ENCODE measurements at places on chromosomes 5 and 9.

DNA sequence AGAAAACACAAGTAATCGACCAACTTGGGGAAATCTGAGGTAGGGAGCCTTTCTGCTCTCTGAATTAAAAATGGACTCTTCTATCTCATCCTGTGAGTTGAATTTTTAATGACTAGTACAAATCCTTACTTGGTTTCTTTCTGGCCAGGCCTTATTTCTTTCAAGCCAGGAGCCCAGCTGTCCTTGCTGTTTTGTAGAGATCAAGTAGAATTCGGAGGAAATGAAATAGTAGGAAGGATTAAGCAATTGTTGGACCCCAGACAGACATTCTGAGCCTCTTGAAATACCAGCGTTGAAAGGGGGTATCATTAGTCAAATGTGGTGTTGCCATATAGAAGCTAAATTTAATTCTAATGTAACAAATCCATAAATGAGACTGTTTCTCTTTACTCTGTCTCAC, 53.7 kb upstream of the SMIM15 start:
- no peak for DNase-seq

GRCh38 chr5:93673316-93673954, 68.0 kb downstream of the POU5F2 start:
- DNase-seq = no peak

DNA sequence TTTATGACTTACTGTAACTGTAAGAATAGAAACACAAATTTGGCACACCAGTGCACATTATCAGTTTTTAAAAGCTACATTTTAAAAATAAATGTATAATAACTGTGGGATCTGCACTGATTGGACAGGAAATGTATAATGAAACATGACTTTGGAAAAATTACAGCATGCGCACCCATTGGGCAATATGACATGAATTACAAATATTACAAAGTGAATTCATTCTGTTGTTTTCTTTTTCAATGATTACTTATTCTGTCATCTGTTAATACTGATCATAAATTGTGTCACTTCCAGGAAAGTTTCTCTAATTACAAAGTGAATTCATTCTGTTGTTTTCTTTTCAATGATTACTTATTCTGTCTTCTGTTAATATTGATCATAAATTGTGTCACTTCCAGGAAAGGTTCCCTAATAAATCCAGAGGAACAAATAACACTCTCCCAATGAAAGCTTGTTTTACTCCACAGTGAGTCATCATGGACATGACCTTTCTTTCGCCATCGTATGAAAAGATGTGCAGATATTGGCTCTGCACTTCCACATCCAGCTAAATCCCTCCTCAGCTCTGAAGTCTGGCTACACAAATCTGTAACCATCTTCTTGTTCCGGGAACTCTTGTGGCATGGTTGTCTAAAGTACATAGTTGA, 297.0 kb upstream of the HAPLN1 start:
- peak; percentile 69 for DNase-seq

DNA sequence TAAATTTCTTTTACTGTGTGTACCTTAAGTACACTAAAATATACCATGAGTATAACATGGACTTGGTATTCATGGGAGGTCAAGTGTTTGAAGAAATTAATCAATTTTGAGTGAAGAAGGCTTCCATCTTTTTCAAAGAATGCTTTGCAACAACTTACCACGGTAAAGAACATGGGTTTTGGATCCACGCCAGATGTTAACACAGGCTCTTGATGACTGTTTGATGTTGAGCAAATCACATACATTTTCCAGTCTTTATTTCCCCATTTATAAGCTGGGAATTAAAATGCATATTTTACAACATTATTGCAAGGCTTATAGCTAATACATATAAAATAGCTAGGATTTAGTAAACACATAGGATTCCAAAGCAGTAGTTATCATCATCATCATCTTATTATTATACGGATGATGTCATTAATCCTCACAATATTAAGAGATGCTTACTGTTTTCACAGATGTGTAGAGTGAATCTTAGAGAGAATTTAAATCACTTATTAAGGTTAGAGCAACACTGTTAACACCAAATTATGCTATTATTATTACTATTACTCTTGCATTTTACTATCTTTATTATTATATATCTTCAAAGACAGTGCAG, 362.0 kb downstream of the PRELID2 start:
- peak; percentile 84 for DNase-seq

- DNase-seq = no peak
These were observed 5.8 kb downstream of the POU4F3 start for GRCh38 chr5:146344155-146345118.

- DNase-seq = peak; percentile 28
These were observed 49.0 kb downstream of the SPTLC1 start for GRCh38 chr9:92066168-92066567.

DNA sequence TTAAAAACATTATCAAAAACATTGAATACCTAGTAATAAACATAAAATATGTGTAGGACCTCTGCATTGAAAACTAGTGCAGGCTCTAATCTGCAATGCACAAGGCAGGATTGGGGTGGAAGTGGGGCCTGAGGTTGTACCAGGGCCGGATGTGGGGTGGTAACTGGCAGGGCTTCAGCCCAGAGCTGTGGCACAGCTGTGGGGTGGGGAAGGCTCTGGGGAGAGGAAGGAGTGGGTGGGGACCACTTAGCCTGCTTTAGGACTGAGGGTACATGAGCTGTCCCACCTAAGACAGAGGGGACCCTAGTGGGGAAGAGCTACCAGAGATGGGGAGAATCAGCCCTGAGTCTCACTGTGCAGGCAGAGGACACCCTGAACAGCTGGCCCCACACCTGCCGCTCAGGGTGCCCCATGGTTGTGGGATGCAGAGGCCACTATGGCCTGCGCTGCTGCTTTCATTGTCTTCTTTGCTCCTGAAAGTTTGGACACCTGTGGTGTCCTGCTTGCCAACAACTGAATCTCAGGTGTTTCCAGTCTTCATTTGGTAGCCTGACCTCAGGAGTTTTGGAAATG, 311.4 kb downstream of the TLE4 start:
- DNase-seq = no peak

GRCh38 chr5:99023330-99023729, 94.5 kb upstream of the CHD1 start:
- no peak for DNase-seq

- DNase-seq = peak; percentile 0
These were observed 263.6 kb upstream of the PCSK5 start for GRCh38 chr9:75626860-75627259.

DNA sequence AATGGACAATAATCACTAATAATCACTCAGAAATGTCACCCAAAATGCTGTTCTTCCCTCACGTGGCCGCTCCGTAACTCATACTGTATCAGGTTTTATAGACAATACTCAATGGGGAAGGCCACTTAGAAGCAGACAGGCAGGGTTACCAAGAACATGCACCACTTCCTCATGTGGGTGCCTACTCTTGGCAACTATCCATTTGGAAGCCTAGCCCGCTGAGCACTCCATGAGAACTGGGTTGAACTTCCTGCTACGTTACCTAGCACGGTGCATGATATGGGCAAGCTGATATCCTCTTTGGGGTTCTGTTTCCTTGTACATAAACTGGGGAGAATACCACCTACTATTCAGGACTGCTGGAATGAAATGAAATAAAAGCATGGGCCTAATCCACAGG, 14.3 kb downstream of the DAP start:
- DNase-seq = no peak

GRCh38 chr9:5799314-5799713, 33.6 kb downstream of the ERMP1 start:
- peak; percentile 68 for DNase-seq

DNA sequence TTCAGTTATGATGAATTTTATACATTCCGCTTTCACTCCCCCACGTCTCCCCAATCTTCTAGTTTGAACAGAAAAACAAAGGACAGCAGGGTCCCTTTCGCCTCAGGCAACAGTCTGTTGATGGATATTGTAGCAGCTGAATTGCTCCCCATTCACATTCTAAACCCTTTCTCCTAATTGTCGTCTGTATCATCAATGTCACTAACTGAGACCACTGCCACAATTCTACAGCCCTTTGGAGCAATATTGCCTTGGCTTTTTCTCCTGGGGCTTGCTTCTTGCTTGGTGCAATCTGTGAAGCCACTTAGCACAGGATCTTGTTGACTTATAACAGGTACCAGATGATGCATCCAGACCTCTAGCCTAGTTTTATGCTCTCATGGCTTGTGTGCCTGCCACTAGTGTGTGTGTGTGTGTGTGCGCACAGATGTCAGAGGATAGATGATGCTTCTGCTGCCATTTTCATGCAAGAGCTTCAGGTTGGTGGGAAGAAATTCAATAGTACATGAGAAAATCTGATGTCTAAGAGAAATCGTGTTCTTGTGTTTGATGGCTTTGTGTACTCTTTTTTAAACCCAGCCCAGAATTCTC, 195.2 kb upstream of the ISL1 start:
- no peak for DNase-seq

- DNase-seq = no peak
These were observed 89.2 kb downstream of the HTR4 start for GRCh38 chr5:148565148-148565547.

DNA sequence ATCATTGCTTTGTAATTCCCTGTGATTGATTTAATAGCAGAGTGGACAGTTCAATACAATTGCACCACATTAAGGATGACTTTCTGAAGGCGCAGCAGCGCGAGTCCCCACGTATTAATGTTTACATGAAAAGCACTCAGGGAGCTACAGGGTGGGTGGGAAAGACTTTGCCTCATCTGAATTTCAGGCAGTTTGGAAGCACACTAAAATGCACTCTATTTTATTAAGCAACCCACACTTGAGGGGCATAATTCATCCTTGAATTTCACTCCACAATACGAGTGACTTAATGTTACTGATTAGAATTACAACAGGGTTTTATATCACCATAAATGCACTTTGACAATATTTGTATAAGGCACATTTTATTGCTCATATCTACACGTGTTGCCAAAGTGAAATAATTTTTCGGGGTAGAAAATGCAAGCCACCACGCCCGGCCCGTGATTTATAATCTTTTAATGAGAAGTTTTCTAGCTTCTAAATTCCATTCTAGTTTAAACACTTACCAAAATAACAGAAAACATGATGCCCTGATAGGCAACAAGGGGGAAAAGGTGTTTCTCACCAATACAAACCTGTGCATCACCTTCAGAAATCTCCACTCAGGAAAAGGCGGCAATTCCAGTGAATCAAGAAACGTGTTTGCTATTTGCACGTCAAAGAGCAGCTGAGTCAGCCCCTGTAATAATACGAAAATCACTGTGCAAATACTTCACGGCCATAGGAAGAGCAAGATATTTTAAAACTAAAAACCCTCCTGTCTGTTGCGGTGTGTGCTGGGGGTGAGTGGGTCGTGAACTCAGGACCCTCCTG, 40.5 kb downstream of the IRX4 start:
- DNase-seq = no peak

- no peak for DNase-seq
These were observed 6.0 kb upstream of the RXRA start for GRCh38 chr9:134320126-134320867.

DNA sequence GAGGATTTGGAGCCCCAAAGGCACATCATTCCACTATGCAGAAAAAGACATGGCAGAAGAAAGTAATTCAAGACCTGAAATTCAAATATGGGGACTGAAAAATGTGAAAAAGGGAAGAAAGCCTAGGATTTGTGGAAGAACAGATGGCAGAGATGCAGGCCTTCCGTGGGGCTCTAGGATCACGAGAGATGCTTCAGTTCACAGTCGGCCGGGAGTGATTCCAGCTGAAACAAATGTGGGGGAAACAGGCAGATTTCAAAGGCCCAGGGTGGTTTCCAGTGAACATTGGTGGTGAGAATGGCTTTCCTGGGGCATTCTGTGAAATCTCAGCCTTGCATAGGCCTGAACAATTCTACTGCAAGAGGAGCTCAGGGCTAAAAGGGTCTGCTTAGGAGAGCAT, 34.6 kb upstream of the ZFR start:
- no peak for DNase-seq

DNA sequence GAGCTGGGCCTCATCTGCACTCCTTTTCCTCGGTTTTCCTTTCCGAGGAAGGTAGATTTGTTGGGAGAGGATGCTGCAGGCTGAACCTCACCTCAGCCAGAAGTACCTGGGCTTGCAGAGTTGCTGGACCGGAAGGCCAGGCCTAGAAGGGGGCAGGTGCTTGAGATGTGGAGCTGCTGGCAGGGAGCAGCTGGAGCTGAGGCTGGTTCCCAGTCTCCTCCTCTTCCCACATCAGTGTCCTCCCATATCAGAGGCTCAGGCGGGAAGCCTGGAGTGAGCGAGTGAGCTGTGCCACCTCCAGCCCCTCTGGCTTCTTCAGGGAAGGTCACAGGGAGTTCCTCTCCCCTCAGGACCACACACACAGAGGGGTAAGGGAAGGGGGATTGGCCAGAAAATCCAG, 259.4 kb downstream of the GADD45G start:
- no peak for DNase-seq

GRCh38 chr5:156556666-156557406, 229.9 kb downstream of the SGCD start:
- DNase-seq = no peak

DNA sequence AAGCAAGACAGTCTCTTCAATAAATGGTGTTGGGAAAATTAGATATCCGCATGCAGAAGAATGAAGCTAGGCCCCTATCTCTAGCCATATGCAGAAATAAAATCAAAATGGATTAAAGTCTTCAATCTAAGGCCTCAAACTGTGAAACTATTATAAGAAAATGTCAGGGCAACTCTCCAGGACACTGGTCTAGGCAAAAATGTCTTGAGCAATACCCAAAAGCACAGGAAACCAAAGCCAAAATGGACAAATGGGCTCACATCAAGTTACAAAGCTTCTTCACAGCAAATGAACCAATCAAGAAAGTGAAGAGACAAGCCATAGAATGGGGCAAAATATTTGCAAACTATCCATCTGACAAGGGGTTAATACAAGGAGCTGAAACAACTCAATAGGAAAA, 338.8 kb downstream of the NNT start:
- DNase-seq = no peak

DNA sequence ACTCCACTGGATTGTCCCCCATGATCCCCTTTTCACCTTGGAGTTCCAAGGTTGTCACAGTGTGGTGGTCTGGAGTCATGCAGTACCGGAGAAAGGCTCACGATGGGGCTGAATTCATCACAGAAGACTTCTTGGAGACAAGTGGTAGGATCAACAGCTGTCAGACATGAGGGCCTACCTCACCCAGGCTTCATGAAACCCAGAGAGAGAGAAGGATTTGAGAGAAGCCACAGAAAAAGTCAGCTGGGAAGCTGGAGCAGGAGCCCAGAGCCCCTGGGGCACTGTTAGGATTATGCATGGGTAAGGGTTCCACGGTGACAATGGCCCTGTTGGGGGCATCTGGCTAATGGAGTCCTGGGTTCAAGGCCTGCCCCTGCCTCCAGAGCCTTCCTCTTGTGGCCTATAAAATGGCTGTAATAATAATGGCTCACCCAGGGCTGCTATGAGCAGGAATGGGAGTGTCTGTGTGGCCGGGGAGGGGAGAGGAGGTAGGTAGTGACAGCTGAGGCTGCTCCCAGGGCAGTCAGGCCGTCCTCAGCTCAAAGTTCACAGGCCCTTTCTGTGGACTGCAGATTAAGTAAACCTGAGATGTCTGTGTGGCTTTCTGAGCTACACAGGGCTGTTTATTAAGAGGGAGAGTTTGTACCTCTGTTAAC, 910 bp downstream of the TRIM14 start:
- peak; percentile 43 for DNase-seq

DNA sequence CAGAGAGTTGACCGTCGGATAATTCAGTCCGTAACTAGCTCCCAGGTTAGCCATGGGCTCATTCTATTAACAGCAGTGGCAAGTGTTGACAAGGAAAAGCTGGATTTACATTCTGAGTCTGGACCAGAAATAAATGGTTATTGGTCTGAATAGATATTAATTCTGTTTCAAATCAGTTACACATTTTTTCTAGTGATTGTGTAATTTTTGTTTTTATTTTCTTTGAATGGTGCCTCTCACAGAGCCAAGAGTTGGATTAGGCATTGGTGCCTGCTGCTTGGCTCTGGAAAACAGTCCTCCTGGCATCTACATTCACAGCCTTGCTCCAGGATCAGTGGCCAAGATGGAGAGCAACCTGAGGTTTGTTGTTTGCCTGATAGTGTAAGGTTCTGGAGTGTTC, 115.1 kb downstream of the GOLPH3 start:
- no peak for DNase-seq

Measured in iris pigment epithelial cell (primary cell).